ENCODE measurements at places on chromosomes 1 and 21.
A peak's percentile ranks its signal among the peaks of the same experiment; 100 is the strongest.

GRCh38 chr21:25361097-25361496 is 246.2 kb downstream of the MRPL39 start:
- no peak for DNase-seq

DNA sequence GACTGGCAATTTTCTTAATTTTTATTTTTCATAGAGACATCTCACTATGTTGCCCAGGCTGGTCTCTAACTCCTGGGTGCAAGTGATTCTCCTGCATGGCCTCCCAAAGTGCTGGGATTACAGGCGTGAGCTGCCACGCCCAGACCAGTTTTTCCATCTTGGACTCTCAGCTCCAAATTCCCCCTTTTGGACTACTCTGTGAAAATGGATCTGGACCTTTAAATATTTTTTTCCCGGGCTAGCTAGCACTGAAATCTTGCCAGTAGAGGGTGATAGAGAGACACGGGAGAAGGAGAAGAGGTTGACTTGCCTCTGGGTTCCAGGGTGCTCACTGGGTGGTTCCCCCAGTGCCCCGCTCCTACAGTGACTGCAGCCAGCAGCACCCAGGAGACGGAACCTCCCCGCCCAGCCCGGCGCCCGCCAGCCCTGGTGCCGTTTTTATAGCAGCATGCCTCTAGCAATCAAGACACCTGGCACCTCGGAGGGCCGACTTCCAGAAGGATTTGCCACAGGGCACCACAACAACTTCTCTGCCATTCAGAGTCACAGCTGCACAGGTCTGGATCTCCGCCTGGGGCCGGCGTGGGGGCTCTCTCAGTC is 34.7 kb upstream of the SCCPDH start:
- DNase-seq: peak; percentile 31

- no peak for DNase-seq
Observed at GRCh38 chr1:24725209-24725651, 20.0 kb upstream of the CLIC4 start.

- DNase-seq: no peak
Observed at GRCh38 chr1:42784946-42785693, at the start of gene TMEM269. Gene TMEM269, plus strand, starts transcription at chr1:42784991. Its CDS starts 4,903 bp downstream, at chr1:42789894.

DNA sequence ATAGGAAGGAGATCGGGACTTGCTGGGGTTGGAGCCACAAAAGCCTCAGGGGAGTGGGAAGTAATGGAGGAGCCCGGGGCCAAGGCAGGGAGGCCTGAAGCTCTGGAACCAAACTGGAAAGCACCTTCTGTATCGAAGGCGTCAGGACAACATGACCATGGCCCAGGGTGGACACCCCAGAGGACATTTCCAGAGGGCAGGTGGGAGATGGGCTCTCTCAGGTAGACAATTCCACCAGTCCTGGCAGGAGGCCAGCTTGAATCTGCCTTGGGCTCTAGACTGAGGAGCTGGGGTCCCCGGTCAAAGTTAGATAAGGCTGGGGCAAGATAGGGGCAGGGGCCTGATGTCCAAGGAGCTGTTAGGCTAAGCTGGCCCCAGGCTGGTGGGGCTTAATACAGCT is 104.9 kb upstream of the EDN2 start:
- DNase-seq: no peak

GRCh38 chr1:119783354-119784185 is 14.9 kb upstream of the HMGCS2 start:
- DNase-seq: no peak

GRCh38 chr1:9097947-9098705 is 28.7 kb upstream of the SLC2A5 start:
- DNase-seq: no peak

DNA sequence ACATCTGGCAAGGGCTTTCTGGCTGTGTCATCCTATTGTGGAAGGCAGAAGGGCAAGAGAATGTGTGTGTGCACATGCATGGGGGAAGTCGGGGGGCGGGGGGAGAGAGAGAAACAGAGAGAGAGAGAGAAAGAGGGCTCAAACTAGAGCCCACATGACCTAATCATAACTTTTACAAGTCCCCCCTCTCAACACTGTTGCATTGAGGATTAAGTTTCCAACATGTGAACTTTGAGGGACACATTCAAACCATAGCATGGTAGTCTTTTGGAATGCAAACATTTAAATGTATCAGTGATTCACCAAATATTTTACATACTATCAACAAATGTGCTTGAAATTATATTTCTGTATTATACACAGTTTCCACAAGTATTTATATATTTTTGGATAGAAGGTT is 655.4 kb upstream of the B3GALT2 start:
- DNase-seq: no peak

- DNase-seq: no peak
Observed at GRCh38 chr1:213606252-213606820, 381.4 kb upstream of the PROX1 start.

DNA sequence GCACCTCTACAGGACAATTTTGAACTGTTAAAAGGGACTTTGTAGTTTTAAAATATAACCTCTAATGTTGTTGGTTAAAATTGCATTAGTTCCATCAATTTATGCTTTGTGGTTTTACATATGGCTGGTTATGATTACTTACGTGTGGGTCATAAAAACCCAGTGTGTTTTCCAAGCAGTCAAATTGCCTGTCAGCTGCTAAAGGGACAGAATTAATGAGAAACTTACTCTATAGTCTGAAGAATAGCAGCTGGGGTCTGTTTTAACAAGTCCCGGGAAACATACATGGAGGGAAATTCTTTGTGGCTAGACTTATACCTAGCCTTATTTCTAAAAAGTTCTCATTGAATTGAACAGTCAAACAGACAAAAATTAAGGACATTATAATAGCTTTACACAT is 820.9 kb upstream of the ADGRL4 start:
- DNase-seq: no peak

- no peak for DNase-seq
Observed at GRCh38 chr1:97942161-97943123, 21.6 kb upstream of the DPYD start.

DNA sequence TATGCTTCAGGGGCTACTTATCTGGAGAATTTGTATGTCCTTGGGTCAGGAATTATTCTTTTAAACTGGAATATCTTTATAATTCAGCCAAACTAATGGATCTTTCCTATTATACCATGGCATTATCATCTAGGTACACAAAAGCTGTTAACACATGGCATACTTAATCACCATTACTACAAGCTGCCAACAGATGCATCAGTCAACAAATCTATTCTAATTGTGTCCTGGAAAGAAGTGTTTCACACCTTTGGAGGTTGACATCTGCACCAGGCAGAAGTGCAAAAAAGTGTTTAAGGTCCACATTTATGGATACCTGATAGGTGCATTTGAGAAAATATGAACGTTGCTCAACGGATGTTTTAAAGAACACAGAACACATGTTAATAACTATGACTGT is 470.2 kb upstream of the ADGRL2 start:
- DNase-seq: no peak

Data from stimulated activated CD4-positive, alpha-beta T cell treated with anti-CD3 and anti-CD28 coated beads, Interleukin-1b, Interleukin-23, amount 100 ng/mL, for 24 hours (primary cell).